ENCODE measurements at places on chromosomes 12 and 14.

DNA sequence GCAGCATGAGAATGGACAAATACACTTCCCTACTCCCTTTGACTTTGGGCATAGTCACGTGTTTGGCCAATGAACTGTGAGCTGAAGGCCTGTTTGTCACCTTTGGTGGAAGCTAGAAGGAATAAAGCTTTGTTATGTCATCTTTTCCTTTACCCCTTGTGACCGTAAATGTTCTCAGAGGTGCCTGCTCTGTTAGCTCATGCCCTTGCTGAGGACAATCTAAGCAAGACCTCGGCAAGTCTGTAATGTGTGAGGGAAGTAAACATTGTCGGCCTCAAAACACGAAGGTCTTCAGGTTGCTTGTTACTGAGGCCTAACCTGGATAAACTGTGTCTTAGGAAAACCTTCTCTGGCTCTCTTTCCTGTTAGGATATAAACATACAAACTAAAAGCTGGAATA is 354.2 kb downstream of the TMEM132D start:
- DNase-seq, result no peak

- no peak for DNase-seq
These were observed 1349.1 kb downstream of the TMEM121 start for GRCh38 chr14:106875503-106875902.

DNA sequence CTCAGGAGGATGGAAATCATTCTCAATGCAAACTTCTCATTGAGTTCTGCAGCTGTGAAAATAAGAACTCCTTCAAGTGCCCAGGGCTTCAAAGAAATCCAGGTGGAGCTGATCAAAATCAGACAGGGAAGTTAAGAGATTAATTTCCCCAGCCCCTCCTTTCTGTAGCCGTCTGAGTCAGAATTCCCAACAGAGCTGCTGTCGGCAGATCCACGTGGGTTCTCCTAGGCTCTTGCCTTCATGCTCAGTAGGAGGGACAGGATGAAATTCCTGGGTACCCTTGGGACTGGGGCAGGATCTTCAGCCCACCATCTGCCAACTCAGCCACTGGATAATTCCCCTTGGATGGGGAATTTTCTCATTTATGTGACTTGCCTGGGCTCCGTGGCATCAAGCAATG is 13.3 kb downstream of the TGFB3 start:
- DNase-seq, result no peak

DNA sequence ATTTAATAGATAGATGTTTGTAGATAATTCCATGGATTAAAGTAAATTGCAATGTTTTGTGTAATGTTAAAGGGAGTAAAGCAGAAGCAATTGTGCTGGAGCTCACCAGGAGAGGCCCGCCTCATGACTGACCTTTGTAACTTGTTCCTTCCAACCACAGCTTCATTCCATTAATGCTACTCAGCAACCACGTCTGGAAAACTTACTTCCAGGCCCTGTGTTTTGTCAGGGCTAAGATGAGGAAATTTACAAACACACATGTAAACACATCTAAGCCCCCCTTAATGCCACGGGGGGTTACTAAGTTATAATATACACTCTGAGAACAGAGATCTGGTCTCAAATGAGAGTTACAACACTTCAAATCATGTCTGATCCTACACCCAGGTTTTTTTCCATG is 12.4 kb downstream of the LUM start:
- DNase-seq, result no peak

- DNase-seq, result no peak
These were observed 85.9 kb downstream of the TTC8 start for GRCh38 chr14:88910386-88910785.
